ELR (cell line): ENCODE measurements at places on chromosomes 5 and 9.

- DNase-seq: no peak
Observed at GRCh38 chr5:144024545-144024944, 145.9 kb downstream of the YIPF5 start.

DNA sequence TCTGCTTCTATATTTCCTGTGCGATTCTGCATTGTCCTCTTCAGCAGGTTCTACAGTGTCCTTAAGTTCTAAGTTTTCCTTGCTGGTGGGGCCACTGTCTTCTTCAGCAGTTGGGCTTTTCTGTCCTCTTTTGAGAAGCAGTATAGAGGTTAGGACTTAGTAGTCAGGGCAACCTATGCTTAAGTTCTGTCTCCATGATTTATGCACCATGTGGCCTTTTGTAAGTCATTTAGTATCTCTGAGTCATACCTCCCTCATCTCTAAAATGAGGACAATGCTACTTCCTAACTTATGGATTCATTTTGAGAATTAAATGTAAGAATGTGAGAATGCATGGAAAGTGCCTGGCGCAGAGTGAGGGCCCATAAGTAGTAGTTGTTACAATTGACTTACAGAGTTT, 46.8 kb downstream of the GRIN3A start:
- DNase-seq: no peak

GRCh38 chr9:21506626-21507482, 24.7 kb upstream of the IFNE start:
- peak; percentile 88 for DNase-seq

DNA sequence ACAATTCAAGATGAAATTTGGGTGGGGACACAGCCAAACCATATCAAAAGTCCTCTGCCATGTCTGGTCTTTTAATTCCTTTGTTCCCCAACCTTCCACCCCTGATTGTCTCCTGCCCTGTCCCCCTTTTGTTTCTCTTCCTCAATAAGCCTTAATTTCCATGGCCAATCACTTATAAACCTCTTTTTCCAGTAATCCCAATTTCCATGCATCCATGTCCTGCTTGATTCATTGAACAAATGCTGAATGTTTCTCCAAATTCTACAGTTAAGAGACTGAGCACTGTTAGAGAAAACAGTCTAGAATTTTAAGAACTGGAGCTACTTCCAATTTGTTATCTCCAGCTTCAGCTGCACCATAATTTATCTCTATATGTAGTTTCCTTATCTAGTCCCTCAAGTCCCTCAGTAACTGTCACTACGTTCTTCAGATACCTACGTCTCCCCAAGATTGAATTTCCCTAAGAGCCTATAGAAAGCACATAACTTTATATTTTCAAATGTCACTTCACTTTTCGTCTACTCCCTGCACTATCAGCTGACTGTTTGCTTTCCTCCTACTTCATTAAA, 34.2 kb downstream of the TARS1 start:
- no peak for DNase-seq

GRCh38 chr5:133691448-133691847, 79.1 kb upstream of the FSTL4 start:
- peak; percentile 33 for DNase-seq

GRCh38 chr5:73786043-73786831, 160.2 kb downstream of the ARHGEF28 start:
- no peak for DNase-seq

DNA sequence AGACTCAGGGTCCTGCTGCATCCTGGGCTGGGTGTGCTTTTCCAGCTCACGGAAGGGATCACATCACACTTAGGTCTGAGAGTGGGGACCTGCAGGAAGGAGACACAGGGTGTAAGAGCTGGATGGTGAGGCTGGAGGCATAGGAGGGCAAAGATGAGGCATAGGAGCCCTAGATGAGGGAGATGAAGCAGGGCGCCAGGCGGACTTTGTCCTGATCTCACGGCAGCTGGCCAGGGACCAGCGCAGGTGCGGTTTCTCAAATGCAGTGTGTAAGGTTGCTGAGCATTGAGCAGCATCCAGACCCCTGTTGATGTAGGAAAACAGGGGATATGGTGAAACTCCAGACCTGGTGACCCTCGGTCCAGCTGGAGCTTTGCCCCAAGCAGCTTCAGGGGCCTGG, 156.5 kb downstream of the PSAT1 start:
- DNase-seq: no peak

- no peak for DNase-seq
Observed at GRCh38 chr9:127170652-127171051, 48.2 kb upstream of the ANGPTL2 start.

GRCh38 chr5:6492934-6493333, 44.3 kb downstream of the UBE2QL1 start:
- DNase-seq: peak; percentile 3

- DNase-seq: no peak
Observed at GRCh38 chr5:64978546-64978945, 209.8 kb downstream of the CWC27 start.

- no peak for DNase-seq
Observed at GRCh38 chr9:120388003-120388855, 191.7 kb downstream of the CDK5RAP2 start.

GRCh38 chr9:33619666-33620404, 95.8 kb downstream of the ANKRD18B start:
- DNase-seq: peak; percentile 85

DNA sequence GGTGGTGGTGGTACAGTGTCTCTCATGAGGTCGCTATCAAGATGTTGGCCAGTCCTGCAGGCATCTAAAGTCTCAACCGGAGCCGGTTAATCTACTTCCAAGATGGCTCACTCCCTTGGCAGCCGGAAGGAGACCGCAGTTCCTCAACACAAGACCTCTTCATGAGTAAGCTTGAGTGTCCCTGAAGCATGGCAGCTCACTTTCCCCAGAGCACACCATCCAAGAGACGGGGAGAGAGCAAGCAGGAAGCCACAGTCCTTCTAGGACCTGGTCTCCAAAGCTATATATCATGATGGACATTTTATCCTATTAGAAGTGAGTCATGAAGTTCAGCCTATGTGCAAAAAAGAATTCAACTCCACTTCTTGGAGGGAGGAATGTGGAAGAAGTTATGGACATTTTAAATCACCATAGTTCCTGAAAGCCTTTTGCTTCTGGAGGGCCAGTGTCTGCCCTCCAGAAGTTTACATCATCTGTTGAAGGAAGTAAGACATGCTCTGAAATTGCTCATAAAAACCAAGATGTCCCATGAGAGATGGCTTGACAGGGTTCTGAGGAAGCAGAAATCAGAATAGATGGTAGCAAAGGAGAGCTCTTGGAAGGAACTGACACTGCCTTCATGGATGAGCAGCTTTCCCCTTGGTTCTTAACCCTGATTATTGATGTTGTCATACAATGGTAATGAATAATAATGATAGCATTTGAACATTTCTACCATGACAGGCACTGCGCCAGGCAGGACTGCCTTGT, 21.3 kb downstream of the GALNT10 start:
- DNase-seq: peak; percentile 93
